Fibroblast of lung (primary cell): ENCODE measurements at places on chromosomes 1 and 21. TPM values are rescaled to one million over a fixed set of nuclear protein-coding genes. Genes with fewer than 3 reads are reported as not detected.

DNA sequence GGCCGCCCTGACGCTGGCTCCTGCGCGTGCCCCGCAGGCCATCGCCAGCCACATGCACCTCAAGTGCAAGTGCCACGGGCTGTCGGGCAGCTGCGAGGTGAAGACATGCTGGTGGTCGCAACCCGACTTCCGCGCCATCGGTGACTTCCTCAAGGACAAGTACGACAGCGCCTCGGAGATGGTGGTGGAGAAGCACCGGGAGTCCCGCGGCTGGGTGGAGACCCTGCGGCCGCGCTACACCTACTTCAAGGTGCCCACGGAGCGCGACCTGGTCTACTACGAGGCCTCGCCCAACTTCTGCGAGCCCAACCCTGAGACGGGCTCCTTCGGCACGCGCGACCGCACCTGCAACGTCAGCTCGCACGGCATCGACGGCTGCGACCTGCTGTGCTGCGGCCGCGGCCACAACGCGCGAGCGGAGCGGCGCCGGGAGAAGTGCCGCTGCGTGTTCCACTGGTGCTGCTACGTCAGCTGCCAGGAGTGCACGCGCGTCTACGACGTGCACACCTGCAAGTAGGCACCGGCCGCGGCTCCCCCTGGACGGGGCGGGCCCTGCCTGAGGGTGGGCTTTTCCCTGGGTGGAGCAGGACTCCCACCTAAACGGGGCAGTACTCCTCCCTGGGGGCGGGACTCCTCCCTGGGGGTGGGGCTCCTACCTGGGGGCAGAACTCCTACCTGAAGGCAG is 23.4 kb upstream of the ARF1 start:
- DNase-seq = no peak

GRCh38 chr21:32120230-32120629 is 158.6 kb downstream of the MIS18A start:
- DNase-seq = no peak

DNA sequence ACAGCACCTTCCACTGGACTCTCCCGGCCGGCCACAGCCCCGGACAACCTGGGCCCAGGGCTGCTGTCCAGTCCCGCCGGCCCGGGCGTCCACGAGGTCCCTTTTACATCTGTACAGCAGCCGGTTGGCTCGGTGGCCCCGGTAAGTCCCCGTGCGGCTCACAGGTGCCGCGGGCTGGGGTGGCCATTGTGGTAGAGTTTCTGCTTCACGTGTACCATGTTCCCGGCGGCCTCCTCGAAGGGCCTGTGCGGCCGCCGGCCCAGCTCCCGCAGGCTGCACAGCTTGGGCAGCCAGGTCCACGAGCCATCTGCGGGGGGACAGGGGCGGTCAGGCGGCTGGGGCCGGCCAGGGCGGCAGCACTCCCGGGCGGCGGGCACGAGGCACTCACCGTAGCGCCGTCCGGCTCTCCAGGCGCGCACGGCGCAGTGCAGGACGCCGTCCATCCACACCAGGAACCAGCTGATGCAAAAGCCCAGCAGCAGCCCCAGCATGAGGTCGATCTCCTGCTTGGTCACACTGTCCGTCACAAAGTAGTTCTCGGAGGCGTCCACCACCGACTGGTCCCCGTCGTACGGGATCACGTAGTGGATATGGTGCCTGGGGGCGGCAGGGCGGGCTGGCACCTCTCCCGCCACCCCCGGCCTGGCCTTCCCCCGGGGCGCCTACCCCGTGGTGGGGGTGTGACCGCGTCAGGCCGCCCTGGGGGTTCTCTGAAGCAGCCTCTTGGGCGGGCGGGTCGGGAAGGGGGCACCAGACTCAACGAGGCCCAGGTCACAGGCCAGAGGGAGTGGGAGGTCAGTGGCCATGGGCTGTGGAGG is 5.0 kb downstream of the TMEM240 start:
- DNase-seq = no peak

- no peak for DNase-seq
Observed at GRCh38 chr21:40160911-40161310, 293.7 kb downstream of the PCP4 start.

DNA sequence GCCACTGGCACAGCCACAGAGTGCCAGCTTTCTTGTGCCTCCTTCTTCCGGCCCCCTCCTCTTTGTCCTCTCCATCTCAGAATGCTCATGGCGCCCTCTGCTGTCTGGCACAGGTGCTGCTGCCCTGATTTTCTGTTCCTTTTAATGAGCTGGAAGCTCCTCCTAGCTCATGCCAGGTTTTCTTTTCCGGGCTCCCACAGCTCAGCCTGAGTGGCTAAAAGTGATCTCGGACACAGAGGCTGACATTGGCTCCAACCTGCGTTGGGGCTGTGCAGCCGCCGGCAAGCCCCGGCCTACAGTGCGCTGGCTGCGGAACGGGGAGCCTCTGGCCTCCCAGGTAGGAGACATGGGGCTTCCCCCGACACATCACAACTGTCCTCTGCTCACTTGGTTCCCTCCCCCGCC is 18.7 kb downstream of the CNTN2 start:
- peak; percentile 55 for DNase-seq

DNA sequence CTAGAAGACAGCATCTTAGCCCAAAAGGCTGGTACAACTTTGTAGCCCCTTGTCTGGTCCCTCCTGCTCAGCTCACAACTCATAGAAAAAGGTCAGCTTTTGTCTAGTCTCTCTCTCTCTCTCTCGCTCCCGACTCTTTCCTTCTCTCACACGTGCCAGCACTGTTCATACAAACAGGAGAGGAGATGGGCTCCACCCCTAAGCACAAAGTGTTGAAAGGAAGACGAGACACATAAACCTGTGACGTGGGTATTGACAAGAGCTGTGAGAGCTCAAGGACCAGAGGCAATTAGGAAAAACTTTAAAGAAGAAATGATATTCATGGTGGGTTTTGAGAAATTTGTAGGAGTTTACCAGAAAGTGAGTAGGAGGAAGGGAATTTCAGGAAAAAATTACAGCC is 23.6 kb upstream of the KCNC4 start:
- no peak for DNase-seq

The OPTC gene
- total RNA-seq = not detected in 2 replicates

The RBM11 gene
- total RNA-seq = under 0.01 and 0.17 TPM in 2 replicates

The RGS7 gene
- 0.51 and 3.6 TPM in 2 replicates for total RNA-seq

The PGBD5 gene
- total RNA-seq = 0.17 and 0.51 TPM in 2 replicates

The KRTAP12-2 gene
- not detected in 2 replicates for total RNA-seq

The FAM163A gene
- not detected in 2 replicates for total RNA-seq

The BEND5 gene
- 0.77 TPM in 1 of 2 replicates, not detected in the other for total RNA-seq

The DLGAP3 gene
- total RNA-seq = not detected in 2 replicates

The S100A14 gene
- total RNA-seq = 0.26 and 0.33 TPM in 2 replicates

The GRHL3 gene
- total RNA-seq = not detected in 2 replicates
